ENCODE measurements at places on chromosomes 3 and 15.

DNA sequence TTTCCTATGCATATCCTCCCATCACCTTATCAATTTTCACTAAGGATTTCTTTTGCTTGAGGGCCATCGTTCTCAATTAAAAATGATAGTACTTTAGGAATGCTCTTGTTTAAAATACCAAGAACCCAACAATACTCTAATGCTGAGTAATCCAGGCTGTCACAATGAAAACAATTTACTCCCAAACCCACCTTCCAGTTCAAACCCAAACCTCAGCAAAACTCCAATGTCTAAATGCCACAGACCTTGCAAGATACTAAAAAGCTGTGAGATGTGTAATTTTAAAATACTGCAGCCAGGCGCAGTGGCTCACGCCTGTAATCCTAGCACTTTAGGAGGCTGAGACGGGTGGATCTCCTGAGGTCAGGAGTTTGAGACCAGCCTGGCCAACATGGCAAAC, 889.8 kb downstream of the ROBO1 start:
- no peak for DNase-seq

DNA sequence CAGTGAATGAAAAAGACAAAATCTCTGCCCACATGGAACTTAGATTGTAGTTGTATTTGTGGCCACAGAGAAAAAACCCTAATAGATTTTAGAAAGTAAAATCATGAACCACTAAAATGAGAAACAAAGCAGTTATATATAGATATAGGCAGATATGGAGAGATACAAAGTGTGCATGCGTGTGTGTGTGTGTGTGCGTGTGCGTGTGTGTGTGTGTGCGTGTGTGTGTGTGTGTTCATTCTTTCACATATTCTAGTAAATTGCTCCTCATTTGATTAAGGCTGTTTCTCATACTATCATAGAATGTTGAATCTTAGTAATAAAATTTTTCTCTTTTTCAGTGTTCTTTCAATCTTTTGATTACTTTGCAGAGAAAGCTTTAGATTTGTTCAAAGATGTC, 118.6 kb downstream of the DNAJB8 start:
- no peak for DNase-seq

DNA sequence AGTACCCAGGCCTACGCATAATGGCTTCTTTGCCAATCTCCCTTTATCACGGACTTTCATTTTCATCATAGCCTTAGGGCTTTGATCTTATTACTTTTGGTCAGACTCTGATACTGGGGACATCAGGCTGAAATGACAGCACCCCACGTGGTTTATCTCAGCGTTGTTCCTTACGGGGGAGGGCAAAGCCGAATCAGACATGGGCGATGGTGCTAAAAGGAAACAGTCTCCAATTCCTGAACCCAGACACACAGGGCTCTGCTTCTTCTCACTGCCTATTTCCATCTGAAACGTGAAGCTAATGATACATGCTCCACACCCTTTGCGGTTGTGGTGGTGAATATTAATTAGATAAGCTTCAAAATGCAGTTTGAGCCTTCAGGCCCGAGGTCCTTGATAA, 59.4 kb upstream of the CD47 start:
- no peak for DNase-seq

DNA sequence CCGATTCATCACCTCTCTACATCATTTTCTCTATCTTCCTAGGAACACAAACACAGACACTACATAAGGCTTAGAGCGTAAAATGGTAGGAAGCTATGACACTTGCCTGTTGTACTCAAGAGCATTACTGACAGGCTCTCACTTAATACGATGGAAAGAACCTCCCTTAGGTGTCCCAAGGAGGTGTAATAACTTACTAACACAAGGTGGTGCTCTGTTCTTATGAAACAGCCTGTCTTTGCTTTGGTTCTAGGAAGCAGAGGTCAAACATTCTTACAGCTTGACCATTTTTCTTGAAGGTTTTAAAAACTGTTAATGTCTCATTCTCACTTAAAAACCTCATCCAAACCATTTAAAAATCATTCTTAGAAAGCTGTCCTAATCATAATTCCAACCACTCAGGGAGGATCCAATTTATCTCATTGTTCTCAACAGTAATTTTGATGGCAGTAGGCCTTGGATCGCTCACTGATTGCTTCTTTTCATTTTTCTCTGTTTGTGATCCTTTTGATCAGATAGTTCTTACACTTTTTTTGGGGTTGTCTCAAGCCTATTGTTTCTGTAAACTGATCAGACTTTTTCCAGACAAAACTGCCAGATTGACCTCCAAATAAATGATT, 317.8 kb upstream of the AGTR1 start:
- peak; percentile 50 for DNase-seq

GRCh38 chr15:97386940-97387339, 573.6 kb upstream of the ARRDC4 start:
- no peak for DNase-seq

DNA sequence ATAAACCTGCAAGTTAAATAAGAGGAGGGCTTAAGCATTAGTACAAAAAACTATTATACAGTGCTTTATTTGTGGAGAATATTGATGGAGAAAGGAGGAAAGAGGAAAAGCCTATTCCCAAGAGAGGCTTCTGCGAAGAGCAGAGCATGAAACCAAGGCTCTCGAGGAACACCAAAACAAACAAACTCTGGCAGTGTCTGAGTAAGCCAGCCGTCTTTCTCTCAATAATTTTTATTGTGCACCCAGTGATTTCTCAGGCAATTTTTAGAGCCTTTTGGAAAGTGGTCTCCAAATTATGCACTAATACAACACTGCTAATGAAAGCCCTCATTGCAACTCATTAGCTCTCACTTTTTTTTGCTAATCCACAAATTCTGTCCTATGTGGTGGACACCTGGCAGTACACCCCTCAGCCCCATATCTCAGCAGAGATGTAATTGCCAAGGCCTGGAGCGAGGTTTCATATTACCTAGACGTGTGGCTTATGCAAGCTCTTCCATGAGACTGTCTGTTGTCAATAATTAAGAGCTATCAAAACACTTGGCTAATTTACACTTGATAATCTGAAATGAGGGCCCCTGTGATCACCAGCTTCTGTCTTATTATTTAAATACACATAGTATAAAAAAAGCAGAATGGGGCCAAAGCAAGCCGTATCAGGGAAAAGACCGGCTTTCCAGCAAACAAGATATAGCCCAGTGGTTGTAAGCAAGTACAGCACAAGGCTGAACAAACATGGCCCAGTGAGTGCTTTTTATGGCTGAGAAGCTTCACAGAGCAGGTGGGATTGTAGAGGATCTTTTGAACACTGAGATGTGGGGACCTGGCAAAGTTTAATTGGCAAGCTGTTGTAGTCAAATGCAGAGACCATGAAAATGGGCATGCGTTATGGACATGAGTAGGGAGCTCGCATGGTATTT, 216.9 kb downstream of the ROBO2 start:
- no peak for DNase-seq

DNA sequence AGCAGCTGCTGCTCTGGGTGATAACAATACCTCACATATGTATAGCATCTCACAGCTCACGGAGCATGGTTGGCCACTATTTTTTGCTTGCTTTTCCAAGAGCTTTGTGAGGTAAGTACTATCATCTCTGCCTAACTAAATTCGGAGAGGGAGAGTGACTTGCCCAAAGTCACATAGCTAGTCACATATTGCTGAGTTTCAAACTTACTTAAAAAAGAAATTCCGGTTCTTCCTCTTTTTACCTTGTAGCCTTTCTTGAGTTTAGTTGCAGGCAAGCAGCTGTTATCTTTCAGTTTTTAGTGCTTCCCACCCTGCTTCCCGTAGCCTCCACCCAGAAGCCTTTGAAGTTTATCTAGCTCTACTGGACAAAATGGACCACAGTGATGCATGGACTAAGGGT, 309.2 kb downstream of the PDCD6IP start:
- no peak for DNase-seq

- DNase-seq: no peak
These were observed 100.6 kb downstream of the IL1RAP start for GRCh38 chr3:190614226-190615059.

DNA sequence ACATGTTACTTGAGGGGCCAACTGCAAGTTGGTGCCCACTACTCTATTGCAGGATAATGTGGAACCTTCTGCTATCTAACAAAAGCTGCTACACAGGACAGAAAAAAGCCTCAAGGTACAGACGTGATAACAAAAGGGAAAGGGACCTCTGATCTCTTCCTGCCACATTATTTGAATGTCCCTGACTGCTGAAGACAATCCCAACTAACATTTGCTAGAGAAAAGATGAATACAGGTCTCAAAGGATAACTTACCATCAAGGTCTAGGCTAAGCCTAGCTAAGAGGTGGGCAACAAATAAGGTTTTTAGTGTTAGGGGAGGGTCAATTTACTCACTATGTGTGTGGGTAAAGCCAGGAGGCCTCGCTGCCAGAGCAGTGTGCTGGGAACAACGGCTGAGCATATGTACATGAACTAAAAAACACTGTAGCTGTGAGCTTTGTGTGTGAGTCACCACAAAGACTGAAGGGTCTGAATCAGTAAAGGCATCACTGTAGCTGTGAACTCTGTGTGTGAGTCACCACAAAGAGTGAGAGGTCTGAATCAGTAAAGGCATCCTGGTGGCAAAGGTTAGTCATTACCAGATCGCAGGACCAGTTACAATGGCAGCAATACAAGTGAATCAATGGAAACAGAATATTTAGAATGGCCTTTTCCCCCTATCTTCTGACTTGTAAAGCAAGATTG, 111.7 kb downstream of the LMLN start:
- peak; percentile 62 for DNase-seq

- DNase-seq: no peak
These were observed 23.6 kb downstream of the SIAH2 start for GRCh38 chr3:150739200-150739863.

- no peak for DNase-seq
These were observed 647.0 kb upstream of the CFAP20DC start for GRCh38 chr3:59696783-59697182.

GRCh38 chr15:76839173-76839572, 66.0 kb downstream of the SCAPER start:
- DNase-seq: no peak

- no peak for DNase-seq
These were observed 641 bp upstream of the VPS13C start for GRCh38 chr15:62060896-62061280.

DNA sequence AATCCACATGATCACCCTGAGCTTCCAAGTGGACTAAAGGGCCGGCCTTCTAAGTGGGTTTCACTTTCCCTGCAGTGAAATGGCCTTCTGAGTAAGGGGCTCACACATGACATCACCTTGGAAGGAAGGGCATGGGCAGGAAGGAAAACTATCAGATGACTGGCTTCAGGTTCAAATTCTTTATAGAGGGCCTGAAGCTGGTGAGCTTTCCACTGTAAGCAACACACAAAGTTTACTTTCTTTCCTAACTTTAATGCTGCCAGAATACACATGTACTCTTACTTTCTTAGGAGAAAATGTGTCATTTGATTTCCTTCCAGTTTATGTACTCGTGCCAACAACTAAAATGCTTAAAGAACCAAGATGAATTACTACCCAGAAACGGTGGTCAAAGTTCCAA, 475.6 kb downstream of the FOXP1 start:
- DNase-seq: no peak

DNA sequence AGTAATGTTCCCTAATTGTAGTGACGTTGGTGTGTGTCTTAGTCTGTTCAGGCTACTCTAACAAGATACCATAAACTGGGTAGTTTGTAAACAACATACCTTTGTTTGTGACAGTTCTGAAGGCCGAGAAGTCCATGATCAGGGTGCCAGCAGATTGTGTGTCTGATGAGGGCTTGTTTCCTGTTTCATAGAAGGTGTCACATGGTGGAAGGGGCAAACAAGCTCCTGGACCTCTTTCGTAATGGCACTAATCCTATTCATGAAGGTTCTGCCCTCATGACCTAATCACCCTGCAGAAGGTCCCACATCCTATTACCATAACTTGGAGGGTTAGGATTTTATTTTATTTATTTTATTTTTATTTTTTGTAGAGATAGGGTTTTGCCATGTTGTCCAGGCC, 11.1 kb downstream of the ATXN7 start:
- DNase-seq: peak; percentile 53

GRCh38 chr3:188299068-188299467, 145.1 kb downstream of the LPP start:
- no peak for DNase-seq

- DNase-seq: no peak
These were observed 193.8 kb upstream of the TLE3 start for GRCh38 chr15:70291305-70292075.

DNA sequence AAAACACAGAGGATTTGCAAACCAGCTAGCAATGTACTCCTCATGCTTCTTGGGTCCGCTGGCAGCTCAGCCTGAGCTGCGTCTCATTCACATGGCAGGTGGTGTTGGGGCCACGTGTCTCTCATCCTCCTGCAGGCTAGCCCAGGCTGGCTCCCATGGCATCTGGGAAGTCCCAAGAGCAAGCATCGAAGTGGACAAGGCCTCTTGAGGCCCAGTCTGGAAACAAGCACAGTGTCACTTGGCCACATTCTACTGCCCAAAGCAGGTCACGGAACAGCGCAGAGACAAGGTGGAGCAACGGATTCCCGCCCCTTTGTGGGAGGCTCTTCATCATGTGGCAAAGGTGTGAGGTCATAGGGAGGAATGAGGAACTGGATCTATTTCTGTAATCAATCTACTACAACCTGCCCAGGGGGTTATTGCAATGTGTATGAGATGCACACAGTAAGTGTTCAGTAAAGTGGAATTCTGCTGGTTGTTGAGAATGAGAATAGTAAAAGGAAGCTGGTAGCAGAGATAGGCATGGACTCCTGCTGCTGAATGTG, 128.3 kb downstream of the TPRA1 start:
- DNase-seq: no peak

- no peak for DNase-seq
These were observed 51.1 kb upstream of the MAP4 start for GRCh38 chr3:48067271-48067670.

GRCh38 chr15:77487469-77487842, 66.8 kb downstream of the HMG20A start:
- DNase-seq: no peak

GRCh38 chr15:29064290-29064689, 178.5 kb downstream of the APBA2 start:
- DNase-seq: no peak
